ENCODE measurements at places on chromosomes 4 and X.

DNA sequence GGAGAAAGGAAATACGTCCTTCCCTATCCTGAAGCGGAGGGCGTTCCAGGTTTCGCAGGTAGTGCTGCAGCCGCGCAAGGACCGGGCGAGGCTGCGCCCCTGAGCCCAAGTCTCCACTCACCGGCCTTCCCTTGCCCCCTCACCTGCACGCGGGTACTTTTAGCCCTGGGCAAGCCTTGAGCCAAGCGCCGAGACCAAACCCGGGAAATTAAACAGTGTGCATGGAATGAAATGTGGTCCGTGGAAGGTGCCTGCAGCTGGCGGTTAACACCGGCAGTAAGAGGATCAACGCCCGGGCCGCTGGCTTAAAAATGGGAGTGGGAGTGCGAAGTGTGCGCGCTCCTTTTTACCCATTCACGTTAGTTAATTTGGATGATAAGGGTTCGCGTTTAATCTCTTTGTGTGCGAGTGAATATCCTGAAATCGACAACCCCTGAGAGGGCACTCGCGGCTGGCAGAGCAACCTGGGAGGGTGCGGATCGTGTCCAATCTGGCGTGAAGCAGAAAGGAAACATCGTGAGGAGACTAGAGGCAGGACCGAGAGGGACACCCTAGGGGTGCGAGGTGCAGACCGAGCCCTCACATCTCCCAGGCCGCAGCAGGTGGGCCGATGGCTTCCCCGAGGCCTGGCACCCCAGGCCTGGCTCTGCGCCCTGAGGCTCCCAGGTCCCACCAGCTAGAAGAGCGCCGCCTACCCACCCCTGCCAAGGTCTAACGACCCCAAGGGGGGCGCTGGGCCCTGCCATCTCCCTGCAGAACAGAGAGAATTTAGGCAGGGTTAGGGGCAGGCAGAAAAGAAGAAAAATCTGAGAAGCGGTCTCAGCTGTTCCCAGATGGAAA is 2.0 kb upstream of the HELT start:
- DNase-seq, result no peak

DNA sequence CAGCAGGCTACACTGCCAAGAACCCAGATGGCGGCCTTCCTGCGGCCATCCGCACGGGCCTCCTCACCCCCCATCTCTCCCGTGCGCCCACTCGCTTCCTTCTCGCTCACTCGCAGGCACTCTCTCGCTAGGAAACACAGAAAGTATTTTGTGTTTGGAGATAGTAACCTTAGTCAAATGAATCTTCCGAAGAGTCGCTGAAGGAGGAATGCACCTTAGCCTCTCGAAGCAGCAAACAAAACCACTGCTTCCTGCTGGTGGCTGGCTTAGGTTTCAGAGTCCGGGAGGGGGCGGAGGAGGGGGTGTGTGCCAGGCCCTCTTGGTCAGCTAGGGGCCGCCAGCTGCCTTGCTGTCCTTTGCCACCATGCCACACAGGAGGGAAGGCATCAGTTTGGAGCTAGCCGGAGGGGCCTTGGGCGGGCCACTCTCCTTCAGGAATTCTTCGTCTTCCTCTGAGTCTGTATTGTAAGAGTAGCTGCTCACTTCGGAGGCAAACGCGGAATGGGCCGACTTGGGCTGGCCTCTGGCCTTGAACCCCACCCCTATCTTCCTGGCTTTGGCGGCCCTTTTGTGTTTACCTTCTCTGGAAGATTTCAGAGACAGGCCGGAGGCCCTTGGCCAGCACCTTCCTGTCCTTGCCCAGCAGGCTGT is 73.2 kb upstream of the UCP1 start:
- no peak for DNase-seq

GRCh38 chrX:122046226-122046625 is 998.8 kb downstream of the GLUD2 start:
- no peak for DNase-seq

DNA sequence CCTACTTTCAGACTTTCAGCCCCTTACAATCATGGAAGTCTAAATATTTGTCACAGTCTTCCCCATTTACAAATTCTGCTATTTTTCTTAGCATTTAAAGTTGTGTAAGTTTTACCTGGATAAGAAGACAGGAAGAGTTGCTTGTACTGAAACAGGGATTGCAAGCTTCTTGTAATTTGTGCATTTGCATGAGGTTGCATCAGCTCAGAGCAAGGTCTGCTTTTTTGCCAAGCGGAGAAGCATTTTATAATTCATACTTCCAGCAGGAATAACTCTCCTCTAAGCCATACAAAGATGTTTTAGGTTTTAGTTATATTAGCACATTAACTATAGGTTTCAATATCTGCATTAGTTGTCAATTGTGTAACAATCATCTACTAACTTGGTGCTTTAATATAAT is 922.0 kb upstream of the PABPC4L start:
- no peak for DNase-seq
